ENCODE measurements at places on chromosomes 5 and 9. TPM values are rescaled to one million over a fixed set of nuclear protein-coding genes. Genes with fewer than 3 reads are reported as not detected.

Gene TXNDC8
- not detected for total RNA-seq

Gene ENHO
- total RNA-seq = 4.5 TPM

Gene ZDHHC11B
- 8.7 TPM for total RNA-seq

Gene SLC6A7
- total RNA-seq = not detected

Gene OR5C1
- not detected for total RNA-seq

Gene NXNL2
- 0.31 TPM for total RNA-seq

Gene GALNT12
- 12.9 TPM for total RNA-seq

Gene IL33
- not detected for total RNA-seq

Gene MYO10
- 88.0 TPM for total RNA-seq

Gene PAEP
- not detected for total RNA-seq

Gene PGM5
- 3.9 TPM for total RNA-seq

Gene PAPPA
- 0.33 TPM for total RNA-seq

Gene MSX2
- 11.7 TPM for total RNA-seq

Gene IL31RA
- not detected for total RNA-seq

Gene FCN1
- not detected for total RNA-seq

Gene TPRN
- total RNA-seq = 20.7 TPM

Gene ANKRD18A
- 2.2 TPM for total RNA-seq

Gene LRRC19
- not detected for total RNA-seq

Gene DNAJC18
- total RNA-seq = 23.1 TPM

Gene ELOVL7
- total RNA-seq = 18.0 TPM

Gene RNF208
- 24.0 TPM for total RNA-seq

Gene JAKMIP2
- total RNA-seq = 5.0 TPM

Gene SLC6A3
- not detected for total RNA-seq

Gene PCA3
- 0.31 TPM for total RNA-seq

Gene CCL21
- not detected for total RNA-seq

Gene KIF4B
- total RNA-seq = not detected

Gene UAP1L1
- total RNA-seq = 1.5 TPM

Gene ITK
- not detected for total RNA-seq

Gene HTR4
- not detected for total RNA-seq

Gene SPATA31A6
- total RNA-seq = not detected

Gene IPPK
- total RNA-seq = 10.8 TPM

Measured in progenitor cell of endocrine pancreas (in vitro differentiated cells).